Astrocyte (in vitro differentiated cells and primary cell): ENCODE measurements at places on chromosomes 11 and 22.
A peak's percentile ranks its signal among the peaks of the same experiment; 100 is the strongest.

DNA sequence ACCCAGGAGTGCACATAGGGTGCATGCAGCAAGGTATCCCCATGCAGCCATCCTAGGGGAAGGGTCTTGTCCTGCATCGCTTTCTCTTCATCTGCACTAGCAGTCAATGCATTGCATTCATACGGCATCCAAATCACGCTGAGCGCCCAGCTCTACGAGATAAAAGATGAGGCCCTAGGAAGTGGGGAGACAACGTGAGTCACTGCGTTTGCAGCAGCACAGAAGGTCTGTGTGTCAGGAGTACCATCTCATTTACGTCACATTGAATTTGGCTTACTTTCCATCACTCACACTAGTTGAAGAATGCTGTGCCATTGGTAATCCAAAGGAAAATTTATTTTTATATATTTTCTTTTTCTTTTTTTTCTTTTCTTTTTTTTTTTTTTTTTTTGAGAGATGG lies 2.5 kb upstream of the ST14 start:
- peaks cover 37% of the 10 kb centered on the region for H3K27me3 ChIP-seq
- H3K27ac ChIP-seq, result no peak overlapping the region
- peaks cover 10% of the 10 kb centered on the region for H3K4me1 ChIP-seq
- DNase-seq, result no peak
- no peaks in the 10 kb centered on the region for H3K36me3 ChIP-seq

DNA sequence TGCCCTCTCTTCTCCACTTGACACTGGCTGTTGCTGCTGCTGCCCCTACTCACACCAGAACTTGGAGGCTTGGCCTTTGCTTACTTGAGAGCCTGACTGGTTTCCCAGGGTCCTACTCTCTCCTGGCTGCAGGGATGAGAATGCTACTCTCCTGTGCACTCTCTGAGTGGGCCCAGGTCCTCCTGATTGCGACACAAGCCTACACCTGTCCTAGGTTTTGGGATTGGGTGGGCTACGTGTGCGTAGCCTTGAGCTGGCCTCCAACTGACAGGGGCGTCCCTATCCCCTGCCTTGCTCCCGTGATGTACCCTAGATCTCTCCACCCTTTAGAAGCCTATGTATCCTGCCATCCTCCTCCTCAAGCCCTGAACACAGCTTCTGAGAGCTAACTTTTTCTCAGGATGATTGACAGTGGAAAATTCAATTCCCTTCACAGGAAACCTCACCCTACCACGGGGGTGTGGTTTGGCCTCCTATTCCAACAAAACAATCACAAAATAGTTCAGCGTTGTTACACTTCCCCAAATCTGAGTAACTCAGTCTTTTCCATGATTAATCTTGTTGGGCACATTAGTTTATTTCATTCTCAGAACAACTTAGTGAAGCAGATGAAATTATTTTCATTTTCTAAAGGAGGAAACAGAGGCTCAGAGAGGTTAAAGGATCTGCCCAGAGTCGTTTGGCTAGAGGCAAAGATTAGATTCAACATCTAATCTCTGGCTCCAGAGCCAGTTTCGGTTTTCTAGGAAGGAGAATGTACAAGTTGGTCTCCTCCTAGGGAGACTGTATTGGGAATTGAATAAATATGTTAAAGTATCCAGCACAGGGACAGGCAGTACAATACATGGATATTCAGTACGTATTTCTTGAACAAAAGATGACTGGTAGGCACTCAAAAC lies 17.6 kb upstream of the AMOTL1 start:
- no peaks in the 10 kb centered on the region for H3K36me3 ChIP-seq
- no peak for DNase-seq
- H3K4me1 ChIP-seq, result no peaks in the 10 kb centered on the region
- no peak overlapping the region for H3K4me3 ChIP-seq

DNA sequence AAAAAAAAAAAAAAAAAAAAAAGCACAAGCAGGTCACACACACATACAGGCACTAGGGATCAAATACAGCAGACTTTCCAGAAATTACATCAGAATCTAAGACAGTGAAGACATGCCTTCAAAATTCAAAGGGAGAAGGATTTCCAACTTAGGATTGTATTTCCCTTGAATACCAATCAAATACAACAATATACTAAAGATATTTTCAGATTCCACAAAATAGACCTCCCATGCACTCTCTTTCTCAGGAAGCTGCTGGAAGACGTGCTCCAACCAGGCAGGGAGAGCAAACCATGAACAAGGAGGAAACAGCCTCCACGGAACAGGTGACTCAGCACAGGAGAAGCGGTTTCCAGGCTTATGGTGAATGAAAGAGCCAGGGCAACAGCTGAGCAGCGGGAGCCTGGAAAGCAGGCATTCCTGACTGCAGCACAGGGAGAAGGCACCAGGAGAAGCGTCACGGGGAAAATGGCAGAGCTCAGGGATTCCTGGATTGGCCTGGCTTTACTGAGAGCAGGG lies 32.0 kb downstream of the TMEM184B start:
- peaks cover 45% of the 10 kb centered on the region for H3K4me1 ChIP-seq
- H3K27me3 ChIP-seq, result no peaks in the 10 kb centered on the region
- H3K4me3 ChIP-seq, result no peak overlapping the region
- peaks cover 13% of the 10 kb centered on the region for H3K36me3 ChIP-seq
- peak overlapping the region; percentile 99 for H3K27ac ChIP-seq

GRCh38 chr11:89452780-89453179 lies 38.4 kb downstream of the NOX4 start:
- no peak overlapping the region for H3K27ac ChIP-seq
- H3K4me3 ChIP-seq, result no peak overlapping the region
- H3K27me3 ChIP-seq, result no peaks in the 10 kb centered on the region
- peaks cover 7% of the 10 kb centered on the region for H3K36me3 ChIP-seq
- no peak for DNase-seq
- H3K4me1 ChIP-seq, result no peaks in the 10 kb centered on the region

DNA sequence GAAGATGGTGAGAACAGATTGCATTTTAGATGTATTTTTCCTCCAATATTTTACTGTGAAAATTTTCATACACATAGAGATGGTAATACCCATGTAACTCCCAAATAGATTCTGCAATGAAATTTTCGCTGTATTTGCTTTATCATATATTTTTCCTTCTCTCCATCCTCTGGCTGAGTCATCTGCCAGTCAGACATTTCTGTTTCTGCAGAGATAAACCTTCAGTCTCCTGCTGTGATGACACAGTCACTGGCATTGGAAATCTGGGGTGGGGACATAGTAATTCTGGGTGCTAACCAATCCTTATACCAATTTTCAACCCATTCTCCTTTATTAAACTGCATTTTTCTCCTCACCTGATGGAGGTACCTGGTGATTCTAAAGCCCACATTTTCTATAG lies 33.7 kb downstream of the SVIP start:
- no peak overlapping the region for H3K4me3 ChIP-seq
- DNase-seq, result no peak
- H3K36me3 ChIP-seq, result no peaks in the 10 kb centered on the region
- H3K27ac ChIP-seq, result no peak overlapping the region
